HCT116 (cell line): ENCODE measurements at places on chromosomes 7 and 10.

GRCh38 chr7:142880876-142881505 is 4.6 kb downstream of the TRPV6 start:
- DNase-seq: peak; percentile 37

DNA sequence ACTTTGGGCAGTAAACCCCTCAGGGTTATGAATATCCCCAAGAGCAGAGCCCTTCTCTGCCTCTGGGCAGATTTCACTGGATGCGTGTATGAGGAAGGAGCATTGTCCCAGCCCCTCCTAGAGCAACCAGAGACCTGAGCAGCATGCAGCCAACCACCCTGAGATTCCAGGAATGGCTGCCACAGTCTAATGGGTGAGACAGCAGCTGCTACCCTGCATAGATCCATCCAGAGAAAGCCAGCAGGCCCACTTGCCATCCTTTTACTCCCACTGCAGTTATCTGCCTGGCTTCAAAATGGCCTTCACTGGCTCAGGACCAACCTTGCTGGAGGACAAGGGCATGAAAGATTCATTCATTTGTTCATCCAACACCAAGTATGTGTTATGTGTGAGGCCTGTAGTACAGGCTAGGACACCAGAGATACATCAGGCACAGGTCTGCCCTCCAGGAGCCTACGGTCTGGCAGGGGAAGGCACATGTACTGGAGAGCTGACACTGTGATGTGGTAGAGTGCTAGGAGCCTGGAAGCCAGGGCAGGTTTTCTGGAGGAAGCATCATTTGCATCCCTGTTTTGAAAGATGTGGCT is 26.2 kb upstream of the C10orf105 start:
- no peak for DNase-seq

- DNase-seq: no peak
These were observed 106.7 kb upstream of the INSYN2A start for GRCh38 chr10:127303105-127303504.

GRCh38 chr10:124030061-124030460 is 63.3 kb downstream of the CHST15 start:
- no peak for DNase-seq

GRCh38 chr7:150363370-150363769 is 5.3 kb upstream of the REPIN1 start:
- no peak for DNase-seq

DNA sequence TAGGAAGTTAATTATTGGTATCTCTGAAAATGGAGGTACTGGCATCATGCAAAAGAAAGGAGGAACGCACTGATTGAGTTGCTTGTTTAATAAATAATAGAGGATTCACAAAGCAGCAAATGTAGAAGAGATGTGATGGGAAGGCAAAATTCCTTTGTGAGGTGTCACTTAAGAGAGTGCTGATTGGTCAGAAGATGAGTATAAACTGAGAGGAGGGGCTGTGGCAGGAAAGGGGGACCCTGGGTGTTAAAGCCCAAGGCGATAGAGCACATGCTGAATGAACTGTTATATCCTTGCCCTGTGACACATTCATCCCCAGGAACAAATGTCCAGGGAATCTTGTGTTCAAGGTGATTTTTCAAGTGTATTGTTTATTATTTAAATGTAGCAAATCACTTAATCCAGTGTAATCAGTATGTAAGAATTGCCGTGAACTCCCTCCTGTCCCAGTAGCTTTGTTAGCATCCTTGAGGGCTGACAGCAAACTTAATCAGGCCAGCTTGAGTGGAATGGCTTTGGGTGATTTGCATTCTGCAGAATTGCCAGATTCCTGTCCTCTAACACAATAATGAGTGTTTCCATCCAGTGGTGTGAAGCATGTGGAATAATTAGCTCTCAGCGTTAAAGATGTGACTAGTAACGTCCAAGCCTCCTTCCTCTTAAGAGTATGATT is 111.9 kb downstream of the CHN2 start:
- no peak for DNase-seq

- DNase-seq: no peak
These were observed 7.3 kb downstream of the ZCCHC24 start for GRCh38 chr10:79438021-79438698.

DNA sequence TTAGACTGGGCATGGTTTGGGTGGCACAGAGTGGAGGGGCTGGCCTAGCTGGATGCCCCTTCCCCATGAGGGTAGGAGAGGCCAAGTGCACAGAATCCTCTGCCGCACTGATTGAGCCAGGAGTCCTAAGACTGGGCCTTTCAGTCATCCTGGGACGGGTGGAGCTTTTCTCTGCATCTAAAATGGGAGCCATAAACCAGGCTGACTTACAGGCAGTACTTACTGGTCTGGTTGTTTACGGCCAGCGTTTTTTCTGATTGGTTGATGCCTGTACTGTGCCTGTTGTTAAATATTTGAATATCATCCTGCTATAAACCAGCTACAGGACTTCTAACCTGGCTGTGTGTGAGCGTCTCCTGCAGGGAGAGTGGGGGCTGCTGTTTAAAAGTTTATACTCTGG is 107.8 kb downstream of the CDH23 start:
- DNase-seq: no peak

- DNase-seq: no peak
These were observed 17.5 kb downstream of the ADRB1 start for GRCh38 chr10:114061148-114061547.

GRCh38 chr7:25444991-25445390 is 216.7 kb upstream of the NPVF start:
- no peak for DNase-seq

DNA sequence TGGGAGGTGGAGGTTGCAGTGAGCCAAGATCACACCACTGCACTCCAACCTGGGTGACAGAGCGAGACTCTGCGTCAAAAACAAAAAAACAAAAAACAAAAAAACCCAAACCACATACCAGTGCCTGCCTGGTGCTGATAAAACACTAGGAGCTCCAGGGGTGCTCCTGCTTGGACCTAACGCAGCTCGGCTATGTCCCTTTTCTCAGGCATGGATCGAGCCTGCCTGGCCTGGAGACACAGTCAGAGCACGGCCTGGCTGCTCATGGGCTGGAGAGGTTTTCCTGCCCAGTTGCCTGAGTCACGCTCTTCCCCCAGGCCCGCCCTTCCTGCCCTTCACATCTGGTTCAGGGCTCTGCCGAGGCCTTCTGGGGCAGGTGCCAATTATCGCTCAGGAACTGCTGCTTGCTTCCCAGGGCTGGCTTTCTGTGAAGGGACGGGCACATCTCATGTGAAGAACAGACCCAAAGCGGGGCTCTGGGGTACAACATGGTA is 12.6 kb upstream of the NPFFR1 start:
- peak; percentile 44 for DNase-seq

- DNase-seq: no peak
These were observed 372.5 kb upstream of the MKI67 start for GRCh38 chr10:128498746-128499145.

DNA sequence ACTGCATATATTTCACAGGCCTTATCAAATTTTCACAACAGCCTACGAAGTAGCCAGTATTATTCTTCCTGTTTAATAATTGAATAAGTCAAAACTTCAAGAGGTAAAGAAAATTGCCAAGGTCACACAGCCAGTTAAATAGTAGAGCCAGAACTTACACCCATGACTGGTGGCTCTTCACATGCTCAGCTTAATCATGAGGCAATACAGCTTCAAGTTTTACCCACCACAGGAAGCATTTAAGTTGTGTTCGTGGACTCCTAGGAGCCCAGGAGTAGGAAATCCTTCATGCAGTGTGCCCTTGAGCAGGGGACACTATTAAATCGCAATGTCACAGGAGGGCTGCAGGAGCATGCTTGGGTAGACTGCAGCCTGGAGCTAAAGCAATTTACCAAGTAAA is 11.1 kb downstream of the LIPA start:
- no peak for DNase-seq

DNA sequence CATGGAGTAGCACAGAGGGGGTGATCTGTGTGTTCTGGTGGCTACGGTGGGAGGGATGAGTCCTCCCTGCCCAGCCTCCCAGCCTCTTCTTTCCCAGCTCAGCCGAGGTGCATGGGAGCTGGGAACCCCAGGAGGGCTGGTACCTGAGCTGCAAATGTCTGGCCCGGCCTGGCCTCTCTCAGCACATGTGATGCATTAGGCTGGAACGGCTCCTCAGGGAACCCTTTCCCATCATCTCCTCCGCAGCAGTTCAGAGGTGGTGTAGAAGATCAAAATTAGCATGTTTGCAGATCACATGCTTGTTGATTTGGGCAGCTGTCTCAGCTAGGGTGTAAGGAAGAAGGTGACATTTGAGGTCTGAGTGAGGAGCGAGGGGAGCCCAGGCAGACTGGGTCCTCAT is 126.6 kb downstream of the EMX2 start:
- DNase-seq: no peak

GRCh38 chr7:110371709-110372108 is 719.2 kb upstream of the LRRN3 start:
- DNase-seq: no peak

- DNase-seq: no peak
These were observed 45.6 kb upstream of the TAS2R16 start for GRCh38 chr7:123041101-123041500.

DNA sequence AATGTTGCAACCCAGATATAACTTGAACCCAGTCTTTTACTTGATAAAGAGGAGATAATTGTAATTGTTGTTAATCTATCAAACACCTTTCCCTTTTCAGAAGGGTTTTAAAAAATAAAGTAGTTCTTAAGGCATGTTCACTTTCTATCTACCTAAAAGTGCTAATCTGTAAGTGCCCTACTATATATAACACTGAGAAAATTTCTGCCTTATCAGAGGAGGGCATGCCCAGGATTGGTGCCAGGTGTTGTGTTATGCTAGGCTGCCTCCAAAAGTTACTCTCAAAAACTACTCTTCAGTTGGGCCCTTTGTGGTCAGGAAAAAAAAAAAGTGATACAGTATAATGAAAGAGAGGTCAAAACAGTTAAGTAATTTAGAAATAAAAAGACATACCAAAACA is 36.3 kb downstream of the SMNDC1 start:
- DNase-seq: no peak

DNA sequence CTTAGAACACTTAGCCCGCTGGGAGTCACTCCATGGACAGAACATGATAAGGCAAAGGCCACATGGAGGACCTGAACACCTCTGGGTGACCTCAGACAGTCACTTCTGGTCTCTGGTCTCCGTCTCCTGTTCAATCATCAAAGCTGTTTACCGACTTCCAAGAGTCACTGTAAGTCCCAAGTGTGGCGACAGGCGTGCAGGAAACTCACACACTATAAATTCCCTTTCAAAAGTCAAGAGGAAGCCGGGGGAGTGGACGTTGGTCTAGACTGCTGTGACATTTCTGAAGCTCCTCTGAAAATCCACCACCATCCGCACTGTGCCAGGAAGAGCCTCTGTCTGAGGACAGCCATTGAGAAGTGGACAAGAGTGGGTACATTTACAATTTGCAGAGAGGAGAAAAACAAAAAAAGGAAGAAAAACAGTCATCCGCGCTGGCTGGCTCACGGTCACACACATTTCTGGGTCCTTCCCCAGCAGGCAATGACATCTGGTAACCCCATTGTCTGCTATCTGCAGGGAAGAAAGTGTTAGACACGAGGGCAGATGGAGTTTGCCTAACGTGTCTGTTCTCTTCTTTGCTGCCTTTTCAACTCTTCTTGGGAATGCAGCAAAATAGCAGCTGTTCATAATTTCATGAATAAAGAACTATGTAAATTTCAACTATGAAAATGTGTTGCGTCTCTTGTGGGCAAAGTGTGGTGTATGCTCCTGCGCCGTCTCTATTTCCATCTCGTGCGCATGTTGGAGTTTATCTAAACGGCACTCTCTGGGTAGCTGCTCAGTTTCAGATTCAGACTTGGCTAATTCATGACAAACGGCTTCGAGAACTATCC is 32.9 kb upstream of the CUX1 start:
- DNase-seq: no peak

DNA sequence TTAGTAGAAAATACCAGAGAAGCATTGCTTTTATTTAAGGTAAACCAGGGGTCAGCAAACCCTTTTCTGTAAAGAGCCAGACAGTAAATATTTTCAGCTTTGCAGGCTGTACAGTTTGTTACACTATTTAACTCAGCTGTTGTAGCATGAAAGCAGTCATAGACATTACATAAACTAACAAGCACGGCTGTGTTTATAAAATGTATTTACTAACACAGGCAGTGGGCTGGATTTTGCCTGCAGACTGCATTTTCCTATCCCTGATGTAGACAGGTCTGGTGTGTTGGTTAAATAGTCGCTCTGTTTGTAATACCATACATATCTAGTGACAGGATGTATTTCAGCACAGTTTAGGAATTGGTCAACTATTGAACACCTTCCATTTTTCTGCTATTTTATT is 129.3 kb downstream of the ST7 start:
- DNase-seq: no peak

GRCh38 chr10:112585960-112586359 is 138.9 kb downstream of the VTI1A start:
- DNase-seq: no peak

DNA sequence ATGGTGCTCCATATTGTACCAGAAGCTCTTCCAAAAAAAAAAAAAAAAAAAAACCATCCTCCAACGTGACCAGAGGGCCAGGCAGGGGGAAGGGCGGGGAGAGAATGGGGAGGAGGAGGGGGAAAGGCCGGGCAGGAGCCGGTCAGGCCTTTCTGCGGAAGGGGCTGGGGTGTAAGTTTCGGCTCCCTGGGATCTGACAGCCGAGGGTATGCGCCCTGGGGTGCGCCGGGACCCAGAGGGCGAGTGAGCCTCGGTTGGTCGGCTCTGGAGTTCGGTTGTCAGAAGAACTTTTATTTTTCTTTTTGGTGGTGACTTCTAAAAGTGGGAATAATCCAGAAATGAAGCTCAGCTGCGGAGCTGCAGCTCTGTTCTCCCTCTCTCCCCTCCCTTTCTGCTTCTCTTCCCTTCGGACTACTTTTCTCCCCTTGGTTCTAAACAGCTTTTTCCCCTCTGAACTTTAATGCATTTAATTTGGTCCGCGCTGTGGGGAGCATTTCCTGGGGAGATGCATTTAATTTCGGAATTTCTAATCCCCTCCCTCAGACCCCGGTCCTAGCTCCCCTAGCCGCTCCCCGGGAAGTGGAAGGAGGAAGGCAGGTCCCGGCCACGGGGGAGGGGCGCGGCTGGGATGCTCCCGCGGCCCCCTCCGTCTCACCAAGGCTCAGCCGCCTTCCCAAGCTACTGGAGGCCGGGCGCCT is 3.9 kb upstream of the PAX2 start:
- DNase-seq: no peak

GRCh38 chr10:128230401-128230800 is 104.2 kb upstream of the MKI67 start:
- no peak for DNase-seq

GRCh38 chr7:28811701-28812430 is 146.3 kb downstream of the TRIL start:
- DNase-seq: no peak

DNA sequence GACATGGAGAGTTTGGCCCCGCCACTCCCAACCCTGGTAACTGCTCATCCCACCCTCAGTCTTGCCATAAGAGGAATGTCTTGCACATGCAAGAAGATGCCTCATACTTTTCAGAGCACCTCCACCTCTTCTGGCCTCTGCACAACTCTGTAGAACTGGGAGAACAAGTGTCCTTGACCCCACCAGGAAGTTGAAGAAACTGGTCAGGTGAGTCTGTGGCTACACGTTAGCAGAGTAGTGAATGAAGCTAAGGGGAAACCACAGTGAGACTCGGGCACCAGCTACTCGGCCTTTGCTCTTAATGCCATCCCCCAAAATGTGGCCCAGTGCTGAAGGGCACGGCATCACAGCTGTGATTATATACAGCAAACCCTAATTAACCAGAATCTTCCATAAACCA is 110.1 kb downstream of the ARID5B start:
- no peak for DNase-seq
